ENCODE measurements at places on chromosomes 2 and 18.
A peak's percentile ranks its signal among the peaks of the same experiment; 100 is the strongest.

DNA sequence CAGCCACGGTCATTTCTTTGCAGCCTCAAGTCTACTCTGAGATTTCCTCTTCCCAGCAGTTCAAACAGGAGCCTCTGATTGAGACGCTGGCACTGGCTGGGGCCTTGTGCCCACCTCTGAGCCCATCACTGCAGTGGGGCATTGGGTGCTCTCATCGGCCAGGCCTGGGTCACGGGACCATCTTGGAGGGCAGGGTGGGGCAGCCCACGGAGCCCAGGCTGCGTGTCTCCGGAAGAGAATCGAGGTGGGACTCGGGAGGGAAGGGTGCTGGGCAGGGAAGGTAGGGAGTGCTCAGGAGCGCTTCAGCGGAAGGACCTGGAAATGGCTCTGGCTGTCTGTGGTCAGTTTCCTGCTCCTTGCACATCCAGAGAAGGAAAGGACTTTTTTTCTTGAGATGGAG, 82.4 kb downstream of the RTP5 start:
- no peak for DNase-seq

DNA sequence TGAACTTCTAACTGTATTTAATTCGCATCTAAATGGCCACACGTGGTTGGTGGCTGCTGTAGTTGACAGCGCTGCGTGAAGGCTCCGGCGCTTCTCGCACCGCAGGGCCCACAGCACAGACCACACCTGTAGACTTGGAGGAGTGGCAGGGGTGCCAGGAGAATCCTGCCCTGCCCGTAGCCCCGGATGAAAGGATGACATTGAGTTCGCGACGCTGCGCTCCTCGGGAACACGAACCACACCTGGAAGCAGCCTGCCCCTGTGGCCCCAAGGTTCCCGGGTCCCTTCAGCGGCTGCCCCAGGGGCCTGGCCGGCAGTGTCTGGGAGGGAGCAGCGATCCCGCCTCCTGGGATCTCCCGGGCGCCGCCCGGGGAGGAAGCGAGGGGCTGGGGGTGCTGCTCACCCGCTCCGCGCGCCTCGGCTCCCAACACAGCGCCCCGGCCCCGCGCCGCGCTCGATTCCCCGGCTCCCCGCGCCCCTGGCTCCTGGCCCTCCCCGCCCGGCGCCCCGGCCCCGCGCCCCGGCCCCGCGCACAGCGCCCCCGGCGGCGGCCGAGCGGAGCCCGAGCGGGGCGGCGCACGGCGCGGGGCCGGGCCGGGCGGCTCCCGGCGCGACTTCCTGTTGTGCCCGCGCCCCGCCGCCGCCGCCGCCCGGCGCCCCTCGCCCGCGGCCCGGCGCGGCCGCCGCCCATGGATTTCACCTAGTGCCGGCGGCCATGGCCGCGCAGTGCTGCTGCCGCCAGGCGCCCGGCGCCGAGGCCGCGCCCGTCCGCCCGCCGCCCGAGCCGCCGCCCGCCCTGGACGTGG, at the start of gene RNPEPL1:
Gene RNPEPL1, plus strand, starts transcription at position 613 of the 806 bp plus-strand sequence. Its CDS starts 103 bp downstream, at position 716.
- DNase-seq: peak; percentile 52

DNA sequence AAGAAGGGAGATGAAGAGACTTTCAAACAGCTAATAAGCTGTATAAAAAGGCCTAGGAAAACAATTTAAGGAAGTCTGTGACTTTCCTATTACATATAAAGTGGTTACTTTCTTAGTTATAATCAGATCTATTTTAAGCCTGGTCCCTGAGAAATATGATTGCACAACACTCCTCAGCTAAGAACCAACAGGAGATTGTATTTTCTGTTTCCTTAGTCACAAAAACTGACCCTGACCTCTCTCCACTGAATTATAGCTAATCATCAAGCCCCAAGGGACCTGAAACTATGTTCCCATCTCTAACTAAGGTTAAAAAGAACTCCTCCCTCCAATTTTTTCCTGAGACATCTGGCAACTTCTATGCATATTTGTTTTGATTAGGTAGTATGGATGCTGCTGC, 106.9 kb downstream of the ROCK1 start:
- peak; percentile 47 for DNase-seq

DNA sequence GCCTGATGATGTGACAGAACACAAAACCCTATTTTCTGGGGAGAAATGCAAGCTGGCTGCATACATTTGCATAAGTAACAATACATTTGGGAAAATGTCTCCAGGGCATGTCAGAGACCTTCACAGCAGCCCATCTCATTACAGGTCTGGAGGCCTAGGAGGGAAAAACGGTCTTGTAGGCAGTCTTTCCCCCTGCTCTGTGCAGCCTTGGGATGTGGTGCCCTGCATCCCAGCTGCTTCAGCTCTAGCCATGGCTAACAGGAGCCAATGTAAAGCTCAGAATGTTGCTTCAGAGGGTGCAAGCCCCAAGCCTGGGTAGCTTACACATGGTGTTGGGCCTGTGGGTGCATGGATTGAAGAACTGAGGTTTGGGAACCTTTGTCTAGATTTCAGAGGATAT, 133.0 kb downstream of the CCDC178 start:
- DNase-seq: no peak

DNA sequence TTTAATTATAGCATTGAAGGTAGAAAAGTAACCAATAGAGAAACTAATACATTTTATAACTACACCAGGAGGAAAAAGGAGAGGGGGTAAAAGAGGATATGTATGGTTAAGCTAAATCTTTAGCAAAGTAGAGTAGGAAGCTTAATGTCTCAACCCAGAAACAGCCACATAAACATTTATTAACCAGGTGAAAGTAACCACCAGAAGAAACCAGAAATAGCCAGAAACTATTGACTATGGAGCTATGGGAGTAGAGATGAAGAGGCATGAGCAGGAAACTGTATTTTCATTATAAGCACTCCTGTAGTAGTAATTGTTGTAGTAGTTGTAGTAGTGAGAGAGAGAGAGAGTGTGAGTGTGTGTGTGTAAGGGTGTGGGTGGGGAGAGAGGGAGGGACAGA, 617.5 kb upstream of the CHAC2 start:
- no peak for DNase-seq

DNA sequence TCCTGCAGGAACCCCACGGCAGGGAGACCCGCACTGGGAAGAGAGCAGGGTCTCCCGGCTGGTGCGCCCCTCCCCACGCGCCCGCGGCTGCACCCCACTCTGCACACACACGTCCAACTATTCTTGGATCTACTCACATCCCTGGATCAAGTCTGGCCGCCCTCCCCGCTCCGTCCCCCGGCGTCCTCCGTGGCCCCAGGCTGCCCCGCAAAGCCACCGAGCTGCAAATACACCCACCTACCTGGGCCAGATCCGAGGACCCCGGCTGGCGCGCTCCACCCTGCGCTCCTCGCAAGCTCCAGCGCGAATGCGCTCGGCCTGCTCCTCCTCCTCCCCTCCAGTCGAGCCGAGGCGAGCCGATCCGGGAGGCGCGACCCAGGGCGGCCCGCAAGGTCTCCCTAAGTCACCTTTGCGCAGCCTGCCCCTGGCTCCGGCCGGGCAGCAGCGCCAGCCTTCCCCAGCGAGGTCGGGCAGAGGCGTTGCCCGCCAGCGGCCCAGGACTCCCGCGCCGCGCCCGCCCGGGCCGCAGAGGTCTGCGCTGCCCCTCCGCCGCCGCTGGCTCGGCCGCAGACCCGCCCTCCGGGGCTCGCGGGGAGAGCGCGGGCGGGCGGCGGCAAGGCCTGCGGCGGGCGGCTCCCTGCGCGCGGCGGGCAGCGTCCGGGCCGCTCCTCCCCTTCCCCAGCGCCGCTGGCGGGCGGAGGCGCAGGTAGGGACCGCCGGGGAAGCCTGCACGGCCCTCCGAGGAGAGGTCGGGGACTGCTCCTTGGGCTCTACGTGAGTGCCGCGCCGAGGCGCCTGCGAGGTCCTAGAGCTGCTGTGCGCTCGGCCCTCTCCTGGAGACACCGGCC, 126.0 kb downstream of the OSBPL1A start:
- peak; percentile 76 for DNase-seq

GRCh38 chr2:113274432-113274831, 4.3 kb downstream of the PAX8 start:
- no peak for DNase-seq

DNA sequence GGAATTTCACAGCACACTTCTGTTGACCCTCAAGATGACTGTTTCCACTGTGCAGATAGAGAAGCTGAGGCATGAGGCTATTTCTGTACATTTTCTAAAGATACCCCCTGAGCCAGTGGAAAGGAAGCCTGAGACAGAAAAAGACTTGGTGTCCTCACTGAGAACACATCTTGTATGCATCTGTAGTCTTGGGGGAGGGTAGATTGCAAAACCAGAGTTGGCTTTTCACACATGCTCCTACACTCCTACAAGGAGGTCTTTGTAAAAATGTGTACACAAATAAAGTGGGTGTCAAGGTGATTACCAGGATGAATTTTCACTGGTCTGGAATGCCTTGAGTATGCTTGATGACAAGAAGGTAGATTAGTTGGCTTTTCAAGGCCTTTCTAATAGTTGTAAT, 98.0 kb downstream of the KCTD18 start:
- DNase-seq: no peak

DNA sequence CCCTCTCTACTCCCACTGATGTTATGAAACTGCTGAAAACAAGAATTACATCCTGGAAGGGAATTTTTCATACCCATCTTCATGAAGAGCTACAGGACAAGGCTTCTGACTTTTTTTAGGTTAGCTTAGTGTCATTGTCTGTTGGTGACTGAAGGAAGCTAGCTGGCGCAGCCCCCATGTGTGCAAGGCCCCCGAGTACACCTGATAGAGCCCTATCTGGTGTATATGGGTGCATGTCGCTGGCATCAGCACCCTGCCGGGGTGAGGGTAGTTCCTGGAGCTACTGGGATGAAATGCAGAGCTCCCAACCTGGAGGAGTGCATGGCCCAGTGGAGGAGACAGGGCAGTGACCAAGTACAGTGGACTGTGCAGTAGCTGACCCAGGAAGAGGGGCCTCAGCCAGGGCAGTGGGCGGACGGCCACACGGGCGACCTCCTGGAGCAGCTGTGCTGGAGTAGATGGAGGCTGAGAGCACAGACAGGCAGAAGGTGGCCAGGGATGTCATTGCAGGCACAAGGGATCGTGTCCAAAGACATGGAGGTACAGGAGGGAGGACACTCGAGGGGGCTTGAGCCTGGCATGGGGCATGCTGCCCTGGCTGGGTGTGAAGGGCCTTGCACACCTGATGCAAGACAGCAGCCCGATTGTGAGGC, 12.1 kb downstream of the IMPA2 start:
- DNase-seq: no peak

- DNase-seq: no peak
These were observed 7.7 kb downstream of the ZSCAN30 start for GRCh38 chr18:35282353-35282752.

DNA sequence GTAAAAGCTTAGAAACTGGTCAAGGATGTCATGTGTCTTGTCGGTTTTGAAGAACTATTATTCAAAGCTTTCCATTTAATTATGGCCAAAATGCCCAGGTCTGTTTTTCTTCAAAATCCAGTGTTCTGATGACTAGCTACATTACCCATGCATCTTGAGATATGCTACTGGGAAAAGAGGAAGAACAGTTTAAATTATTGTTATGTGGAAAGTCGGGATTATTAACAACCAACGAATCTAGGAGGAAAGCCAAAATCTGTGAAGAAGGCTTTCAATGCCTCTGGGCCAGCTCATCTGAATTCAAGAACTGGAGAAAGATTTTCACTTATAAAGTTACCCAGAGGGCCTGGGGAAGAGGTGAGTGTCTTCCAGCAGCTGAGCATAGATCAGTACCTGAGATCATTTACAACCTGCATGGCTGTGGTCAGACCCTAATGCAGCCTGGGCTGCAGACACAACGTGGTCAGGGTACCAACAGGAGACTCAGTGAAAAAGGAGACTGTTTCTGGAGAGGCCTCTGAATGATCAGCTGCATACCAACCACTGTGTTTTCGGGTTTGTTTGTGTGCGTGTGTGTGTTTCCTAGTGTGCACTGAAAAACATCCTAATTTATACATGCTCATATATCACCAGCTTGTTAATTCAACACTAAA, 308.5 kb downstream of the NRXN1 start:
- no peak for DNase-seq

DNA sequence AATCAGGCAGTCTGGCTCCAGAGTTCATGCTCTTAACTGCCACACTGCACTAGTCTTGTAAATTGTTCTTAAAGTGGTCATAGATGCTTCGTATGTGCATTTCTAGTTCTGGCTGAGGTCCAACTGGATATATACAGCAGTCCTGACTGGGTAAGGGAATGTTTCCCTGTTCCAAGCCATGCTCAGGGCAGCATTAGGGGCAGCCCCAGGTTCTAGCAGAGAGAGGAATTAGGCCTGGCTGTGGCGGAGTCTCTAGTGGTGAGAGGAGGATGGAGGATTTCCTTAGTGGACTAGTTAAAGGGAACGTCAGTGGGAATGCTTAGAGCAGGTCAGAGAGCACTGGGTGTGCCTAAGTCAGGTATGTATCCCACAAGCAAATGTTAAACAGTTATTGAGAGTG, 28.0 kb downstream of the UBE2E3 start:
- no peak for DNase-seq

DNA sequence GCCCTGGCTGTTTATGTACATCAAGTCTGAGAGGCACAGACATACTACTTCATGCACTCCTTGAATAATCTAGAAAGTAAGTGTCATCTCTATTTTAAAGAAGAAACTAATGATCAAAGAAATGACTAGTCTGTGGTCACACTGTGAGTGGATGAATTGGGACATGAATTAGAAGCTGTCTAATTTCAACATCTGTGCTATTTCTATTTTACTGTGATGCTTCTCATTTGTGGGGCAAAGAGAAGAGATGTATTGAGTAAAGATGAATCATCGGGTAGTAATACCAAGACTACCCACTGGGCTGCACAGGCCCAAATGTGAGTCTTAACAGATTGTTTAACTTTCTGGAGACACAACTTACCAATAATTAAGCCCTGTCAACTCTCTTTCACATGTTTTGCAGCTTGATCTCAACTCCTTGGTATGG, 42.4 kb upstream of the MTIF2 start:
- DNase-seq: peak; percentile 6

DNA sequence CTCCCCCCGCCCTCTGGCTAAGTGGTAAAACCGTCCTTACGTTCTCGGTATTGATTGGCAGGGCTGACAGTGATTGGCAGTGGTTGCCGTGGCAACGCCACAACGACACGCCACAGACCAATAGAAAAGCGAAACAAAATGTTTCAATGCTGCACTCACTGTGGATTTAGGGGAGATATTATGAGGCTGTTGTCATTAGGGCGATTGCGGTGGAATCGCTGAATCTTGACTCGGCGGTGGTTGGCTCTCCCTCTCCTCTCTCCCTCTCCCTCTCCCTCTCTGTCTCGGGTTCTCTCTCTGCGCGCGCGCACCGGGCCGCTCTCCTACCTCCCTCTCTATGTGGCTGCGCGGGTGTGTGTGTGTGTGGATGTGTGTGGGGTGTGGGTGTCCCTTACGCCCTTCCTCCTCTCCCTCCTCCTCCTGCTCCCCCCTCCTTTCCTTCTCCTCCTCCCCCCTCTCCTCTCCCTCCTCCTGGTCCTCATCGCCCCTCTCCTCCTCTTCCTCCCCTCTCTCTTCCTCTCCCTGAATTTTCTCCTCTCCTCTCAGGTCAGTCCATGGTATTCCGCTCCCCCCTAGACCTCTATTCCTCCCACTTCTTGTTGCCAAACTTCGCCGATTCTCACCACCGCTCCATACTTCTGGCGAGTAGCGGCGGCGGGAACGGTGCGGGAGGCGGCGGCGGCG, at the start of gene SIX3:
Gene SIX3, plus strand, starts transcription at position 152 of the 684 bp plus-strand sequence. Its CDS starts 403 bp downstream, at position 555.
- DNase-seq: peak; percentile 97
